ENCODE measurements at places on chromosomes 11 and 22.
A peak's percentile ranks its signal among the peaks of the same experiment; 100 is the strongest.

- DNase-seq: no peak
Measured at GRCh38 chr22:39524753-39525657, 4.6 kb downstream of the ATF4 start.

DNA sequence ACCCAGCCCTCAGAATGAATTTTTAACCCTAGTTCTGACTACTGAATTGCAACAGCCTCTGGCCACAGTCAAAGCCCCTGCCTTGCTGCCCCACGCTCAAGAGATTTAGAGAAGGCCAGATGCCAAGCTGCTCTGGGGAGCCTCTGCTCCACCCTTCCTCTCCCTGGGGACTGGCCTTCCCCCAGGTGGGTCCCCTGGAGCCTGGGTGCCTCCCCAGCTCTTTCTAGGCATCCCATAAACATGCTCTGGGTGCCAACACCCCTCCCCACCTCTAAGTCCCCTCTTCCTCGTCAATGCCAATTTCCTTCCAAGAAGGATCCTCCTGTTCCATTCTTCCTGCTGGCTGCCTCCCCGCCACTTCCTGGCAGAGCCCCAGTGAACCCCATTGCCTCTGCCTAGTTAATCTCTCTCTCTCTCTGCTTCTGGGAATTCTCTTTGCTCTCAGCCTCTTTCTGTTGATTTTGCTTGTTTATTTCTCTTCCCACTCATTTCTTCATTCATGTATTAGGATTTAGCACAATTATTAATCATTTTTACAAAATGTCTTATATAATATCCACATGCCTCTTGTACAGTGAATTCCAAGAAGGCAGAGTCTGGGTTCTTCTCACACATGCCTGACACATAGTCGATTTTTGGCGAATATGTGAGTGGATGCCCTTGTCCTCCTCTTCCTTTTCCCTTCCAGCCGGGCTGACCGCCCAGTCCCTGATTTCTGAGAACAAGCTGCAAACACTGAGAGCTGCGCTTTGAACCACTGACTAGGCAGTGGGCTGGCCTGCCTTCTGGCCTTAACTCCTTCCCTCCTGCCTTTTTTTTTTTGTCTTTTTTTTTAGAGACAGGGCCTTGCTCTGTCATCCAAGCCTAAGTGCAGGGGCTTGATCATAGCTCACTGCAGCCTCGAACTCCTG lies 17.5 kb downstream of the UQCR10 start:
- no peak for DNase-seq

DNA sequence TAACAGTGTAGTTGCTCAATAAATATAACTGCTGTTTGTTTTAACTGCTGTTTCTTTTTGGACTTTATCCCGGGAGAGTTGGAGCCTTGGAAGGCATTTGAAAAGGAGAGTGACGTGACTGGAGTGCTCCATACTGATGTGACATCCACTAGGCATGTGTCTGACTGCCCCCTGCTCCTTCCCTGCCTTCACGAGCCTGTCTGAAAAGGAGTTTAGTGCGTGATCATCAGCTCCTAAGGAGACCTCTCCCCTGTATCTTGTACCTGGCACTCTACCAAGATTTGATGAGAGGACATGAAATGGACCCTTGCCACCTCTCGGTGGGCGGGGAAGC lies 22.9 kb downstream of the ZBTB16 start:
- DNase-seq: no peak

GRCh38 chr11:129694538-129694937 lies 121.1 kb upstream of the TMEM45B start:
- no peak for DNase-seq

DNA sequence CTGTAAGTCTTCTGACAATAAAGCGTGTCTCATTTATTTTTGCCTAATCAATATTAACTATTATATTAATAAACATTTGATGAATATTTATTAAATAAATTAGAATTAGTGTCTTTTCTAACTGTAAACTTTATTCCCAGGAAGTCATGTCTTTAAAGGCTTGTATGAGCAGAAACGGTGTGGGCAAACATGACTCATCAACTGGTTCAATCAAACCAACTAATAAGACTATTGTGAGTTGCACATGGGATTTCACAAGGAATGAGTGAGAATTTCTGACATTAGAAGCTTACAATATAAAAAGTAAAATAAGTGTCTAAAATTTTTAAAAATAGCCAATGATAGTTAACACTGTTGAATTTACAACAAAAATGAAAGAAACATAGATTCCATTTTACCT lies 259.2 kb upstream of the CTSC start:
- no peak for DNase-seq

GRCh38 chr11:44608991-44609782 lies 43.7 kb downstream of the CD82 start:
- DNase-seq: peak; percentile 42

- DNase-seq: no peak
Measured at GRCh38 chr22:30611197-30611596, 4.2 kb downstream of the TCN2 start.

GRCh38 chr11:126716456-126717083 lies 284.0 kb downstream of the KIRREL3 start:
- no peak for DNase-seq

GRCh38 chr22:39675947-39676346 lies 105.4 kb downstream of the CACNA1I start:
- DNase-seq: no peak

- DNase-seq: no peak
Measured at GRCh38 chr11:60987577-60988277, 16.2 kb downstream of the CD6 start.

DNA sequence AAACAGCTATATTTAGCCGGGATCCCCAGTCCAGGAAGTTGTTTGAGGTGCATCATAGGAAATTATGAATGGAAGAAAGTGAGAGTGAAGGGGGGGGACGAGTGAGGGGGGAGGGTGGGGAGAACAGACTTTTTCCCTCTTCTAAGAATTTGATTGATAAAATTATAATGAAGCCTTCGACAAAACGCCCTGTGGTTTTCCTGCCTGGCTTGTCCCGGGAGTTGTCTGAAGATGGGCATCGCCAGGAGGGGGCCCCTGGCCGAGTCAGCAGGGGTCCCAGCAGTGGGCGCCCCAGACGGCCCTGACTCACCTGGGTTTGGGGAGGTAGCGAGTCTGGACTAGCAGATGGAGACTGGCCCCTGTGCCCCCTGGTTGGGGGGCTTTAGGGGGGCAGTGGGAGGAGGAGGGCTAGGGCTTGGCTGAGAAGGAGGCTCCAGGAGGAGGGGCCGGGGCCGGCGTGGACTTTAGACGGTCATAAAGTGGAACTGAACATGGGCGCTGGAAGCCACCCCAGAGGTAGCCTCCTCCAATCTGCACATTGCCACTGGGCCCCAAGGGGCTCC lies 336 bp upstream of the LIF start:
- DNase-seq: no peak

- no peak for DNase-seq
Measured at GRCh38 chr11:83249972-83250593, 36.1 kb downstream of the CCDC90B start.
